ENCODE measurements at places on chromosomes 2 and 18. TPM values are rescaled to one million over a fixed set of nuclear protein-coding genes. Genes with fewer than 3 reads are reported as not detected.

GRCh38 chr18:75157851-75158250, 51.1 kb downstream of the PTGR3 start:
- peaks cover 3% of the 10 kb centered on the region for H3K27me3 ChIP-seq
- DNase-seq, result no peak
- H3K4me3 ChIP-seq, result no peak overlapping the region
- H3K27ac ChIP-seq, result no peak overlapping the region
- H3K36me3 ChIP-seq, result no peaks in the 10 kb centered on the region

GRCh38 chr2:10668402-10669012, 21.3 kb downstream of the NOL10 start:
- H3K4me1 ChIP-seq, result no peaks in the 10 kb centered on the region
- peaks cover 16% of the 10 kb centered on the region for H3K36me3 ChIP-seq
- H3K27ac ChIP-seq, result no peak overlapping the region
- no peaks in the 10 kb centered on the region for H3K27me3 ChIP-seq

GRCh38 chr18:23662309-23663263, at the start of gene ANKRD29:
Gene ANKRD29, minus strand, starts transcription at chr18:23662911. Its CDS starts 181 bp downstream, at chr18:23662730.
- no peak within 1 kb of the TSS for H3K27ac ChIP-seq
- H3K4me3 ChIP-seq, result peak within 1 kb of the TSS; percentile 51
- DNase-seq, result peak; percentile 59
- H3K27me3 ChIP-seq, result peaks cover 8% of the 10 kb centered on the region

The EFHD1 gene
- 1.4 TPM for total RNA-seq

The PJVK gene
- 3.6 TPM for total RNA-seq
